Calu3 (cell line): ENCODE measurements at places on chromosomes 16 and 17. TPM values are rescaled to one million over a fixed set of nuclear protein-coding genes. Genes with fewer than 3 reads are reported as not detected.

The RHBDF1 gene
- total RNA-seq: 47.3 and 60.2 TPM in 2 replicates

The CES1 gene
- total RNA-seq: 0.78 and 0.86 TPM in 2 replicates

The ABCA8 gene
- not detected in 2 replicates for total RNA-seq

The BLMH gene
- 28.2 and 33.7 TPM in 2 replicates for total RNA-seq

The KRT33B gene
- total RNA-seq: not detected in 2 replicates

The ARL5C gene
- not detected in 2 replicates for total RNA-seq

The SMARCD2 gene
- total RNA-seq: 46.7 and 50.6 TPM in 2 replicates

The PCGF2 gene
- total RNA-seq: 196 and 205 TPM in 2 replicates

The SAMD14 gene
- not detected in 2 replicates for total RNA-seq

The DNAI2 gene
- total RNA-seq: not detected in 2 replicates

The SLC16A13 gene
- 10.4 and 11.6 TPM in 2 replicates for total RNA-seq

The OR4D1 gene
- not detected in 2 replicates for total RNA-seq

The RTN4RL1 gene
- not detected in 2 replicates for total RNA-seq

The DPEP3 gene
- not detected in 2 replicates for total RNA-seq

The ZKSCAN2 gene
- 8.4 and 8.7 TPM in 2 replicates for total RNA-seq

The CHST5 gene
- 0.42 and 0.64 TPM in 2 replicates for total RNA-seq

The XAF1 gene
- total RNA-seq: 57.1 and 168 TPM in 2 replicates

The EEF2KMT gene
- 25.6 and 26.1 TPM in 2 replicates for total RNA-seq

The MT1G gene
- total RNA-seq: not detected in 2 replicates
